CD4-positive, alpha-beta T cell treated with Interleukin-15 for 1 hour (primary cell): ENCODE measurements at places on chromosomes 5 and 9.
A peak's percentile ranks its signal among the peaks of the same experiment; 100 is the strongest.

- DNase-seq, result no peak
Observed at GRCh38 chr5:23157169-23157568, 304.0 kb upstream of the CDH12 start.

GRCh38 chr9:114619191-114619761, 8.2 kb downstream of the TMEM268 start:
- DNase-seq, result peak; percentile 51

- DNase-seq, result no peak
Observed at GRCh38 chr9:33751536-33752129, 43.7 kb upstream of the PRSS3 start.

DNA sequence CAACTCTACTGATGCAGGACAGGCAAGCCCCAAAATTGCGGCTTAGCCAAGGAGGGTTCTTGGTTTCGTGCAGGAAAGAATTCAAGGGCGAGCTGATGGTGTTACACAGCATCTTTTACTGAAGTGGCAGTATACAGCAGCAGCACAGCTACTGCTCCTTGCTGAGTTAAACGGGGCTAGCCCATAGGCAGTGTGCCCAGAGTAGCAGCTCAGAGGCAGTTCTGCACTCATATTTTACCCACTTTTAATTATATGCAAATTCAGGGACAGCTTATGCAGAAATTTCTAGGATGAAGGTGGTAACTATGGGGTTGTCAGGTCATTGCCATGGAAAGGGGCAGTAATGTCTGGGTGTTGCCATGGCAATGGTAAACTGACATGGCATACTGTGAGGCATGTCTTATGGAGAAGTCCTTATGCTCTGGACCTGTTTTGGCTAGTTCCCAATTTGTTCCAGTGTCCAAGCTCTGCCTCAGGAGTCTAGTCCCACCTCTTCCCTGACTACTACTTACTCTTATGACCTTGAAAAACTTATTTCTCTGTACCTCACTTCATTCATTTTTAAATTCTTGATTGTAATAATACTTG, 2.0 kb upstream of the SPINK9 start:
- DNase-seq, result no peak

- DNase-seq, result no peak
Observed at GRCh38 chr5:103034662-103035392, 85.1 kb downstream of the GIN1 start.

GRCh38 chr5:56405116-56405908, 172.2 kb upstream of the ANKRD55 start:
- DNase-seq, result no peak

GRCh38 chr5:137563646-137564397, 64.7 kb upstream of the SPOCK1 start:
- DNase-seq, result no peak
